Small intestine (tissue), 16 donors: ENCODE measurements at places on chromosomes 7 and 10. TPM values are rescaled to one million over a fixed set of nuclear protein-coding genes. Genes with fewer than 3 reads are reported as not detected.

CD36 gene
- polyA plus RNA-seq: 55.4 TPM

FGL2 gene
- 21.6 TPM for polyA plus RNA-seq

LBX1 gene
- polyA plus RNA-seq: not detected

DNA sequence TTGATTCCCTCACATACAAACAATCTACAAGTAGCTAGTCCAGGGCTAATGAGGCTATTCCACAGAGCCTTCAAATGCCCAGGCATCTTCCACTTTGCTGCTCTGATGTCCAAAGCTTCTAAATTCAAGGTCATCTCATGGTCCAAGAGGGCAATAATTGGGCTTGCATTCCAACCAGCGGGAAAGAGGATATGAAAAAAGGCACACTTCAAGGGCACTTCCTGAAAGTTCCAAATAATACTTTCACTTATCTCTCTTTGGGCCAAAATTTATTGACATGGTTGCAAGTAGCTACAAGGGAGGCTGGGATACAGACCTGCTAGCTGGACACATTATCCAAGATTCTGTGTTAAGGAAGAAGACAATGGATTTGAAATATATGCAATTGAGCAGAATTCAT lies 25.2 kb upstream of the APBB1IP start:
- H3K27ac ChIP-seq: no peak overlapping the region
- H3K4me3 ChIP-seq: no peak overlapping the region
- no peaks in the 10 kb centered on the region for H3K36me3 ChIP-seq
- DNase-seq: no peak
- H3K27me3 ChIP-seq: no peaks in the 10 kb centered on the region

DNA sequence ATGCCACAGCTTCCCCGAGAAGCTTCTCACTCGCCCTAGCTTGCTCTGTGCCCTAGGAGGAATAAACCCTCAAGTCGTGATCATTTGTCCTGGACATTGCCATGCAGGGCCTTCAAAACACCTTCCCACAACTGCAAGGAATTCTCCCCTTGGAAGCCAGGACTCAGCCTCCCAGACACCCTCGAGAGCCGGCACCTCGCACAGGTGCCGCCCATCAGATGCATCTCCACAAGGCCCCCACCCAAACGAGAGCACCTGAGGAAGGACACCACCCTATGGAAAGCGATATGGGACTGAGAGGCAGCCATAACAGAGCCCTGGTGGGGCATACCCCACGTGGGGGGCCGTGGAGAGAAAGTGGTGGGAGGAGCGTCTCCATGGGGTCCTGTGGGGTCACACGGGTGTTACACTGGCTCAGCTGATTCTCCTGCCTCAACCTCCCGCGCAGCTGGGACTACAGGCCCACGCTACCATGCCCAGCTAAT lies 77.6 kb upstream of the FOXK1 start:
- DNase-seq: no peak
- H3K27me3 ChIP-seq: no peaks in the 10 kb centered on the region
- H3K36me3 ChIP-seq: no peaks in the 10 kb centered on the region
- no peak overlapping the region for H3K4me3 ChIP-seq
- no peak overlapping the region for H3K27ac ChIP-seq

GRCh38 chr7:30424506-30424905 lies 54.1 kb downstream of the NOD1 start:
- H3K4me3 ChIP-seq: no peak overlapping the region
- DNase-seq: no peak
- no peaks in the 10 kb centered on the region for H3K27me3 ChIP-seq
- peaks cover 30% of the 10 kb centered on the region for H3K36me3 ChIP-seq
- no peaks in the 10 kb centered on the region for H3K4me1 ChIP-seq
- H3K27ac ChIP-seq: no peak overlapping the region
